ENCODE measurements at places on chromosomes 11 and 22.

- DNase-seq = no peak
Observed at GRCh38 chr22:23784215-23784732, 2.5 kb upstream of the SMARCB1 start.

- no peak for DNase-seq
Observed at GRCh38 chr11:33598426-33599069, 102.1 kb downstream of the C11orf91 start.

- DNase-seq = no peak
Observed at GRCh38 chr22:49398115-49398514, 429.6 kb downstream of the BRD1 start.

- no peak for DNase-seq
Observed at GRCh38 chr11:64409278-64409677, 50.3 kb downstream of the RPS6KA4 start.

GRCh38 chr11:100467821-100468508 is 219.1 kb upstream of the ARHGAP42 start:
- no peak for DNase-seq

GRCh38 chr11:94884376-94884775 is 89.0 kb downstream of the CWC15 start:
- peak; percentile 34 for DNase-seq

DNA sequence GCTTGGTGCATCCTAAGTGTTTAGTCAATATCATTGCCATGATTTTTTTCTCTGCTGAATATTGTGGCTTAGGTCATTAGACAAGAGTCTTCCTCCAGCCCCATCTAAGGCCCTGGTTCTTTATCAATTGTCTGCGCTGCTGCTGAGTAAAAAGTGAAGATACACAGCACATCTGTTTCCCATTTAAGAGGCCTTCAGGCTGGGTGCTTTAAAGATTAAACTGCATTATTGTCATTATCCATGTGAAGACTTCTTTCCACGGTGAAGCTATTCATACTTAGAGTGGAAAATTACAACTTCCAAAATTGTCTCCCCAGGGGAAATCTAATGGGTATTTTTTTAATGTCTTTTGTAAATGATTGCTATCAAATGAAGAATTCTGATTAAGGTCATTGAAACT is 719.8 kb upstream of the LRRC4C start:
- no peak for DNase-seq

- no peak for DNase-seq
Observed at GRCh38 chr11:85914425-85914824, 59.2 kb downstream of the CCDC83 start.

GRCh38 chr11:112016765-112017376 is 8.3 kb upstream of the DLAT start:
- DNase-seq = no peak

GRCh38 chr11:84136926-84137325 is 850.8 kb upstream of the CCDC90B start:
- DNase-seq = no peak

DNA sequence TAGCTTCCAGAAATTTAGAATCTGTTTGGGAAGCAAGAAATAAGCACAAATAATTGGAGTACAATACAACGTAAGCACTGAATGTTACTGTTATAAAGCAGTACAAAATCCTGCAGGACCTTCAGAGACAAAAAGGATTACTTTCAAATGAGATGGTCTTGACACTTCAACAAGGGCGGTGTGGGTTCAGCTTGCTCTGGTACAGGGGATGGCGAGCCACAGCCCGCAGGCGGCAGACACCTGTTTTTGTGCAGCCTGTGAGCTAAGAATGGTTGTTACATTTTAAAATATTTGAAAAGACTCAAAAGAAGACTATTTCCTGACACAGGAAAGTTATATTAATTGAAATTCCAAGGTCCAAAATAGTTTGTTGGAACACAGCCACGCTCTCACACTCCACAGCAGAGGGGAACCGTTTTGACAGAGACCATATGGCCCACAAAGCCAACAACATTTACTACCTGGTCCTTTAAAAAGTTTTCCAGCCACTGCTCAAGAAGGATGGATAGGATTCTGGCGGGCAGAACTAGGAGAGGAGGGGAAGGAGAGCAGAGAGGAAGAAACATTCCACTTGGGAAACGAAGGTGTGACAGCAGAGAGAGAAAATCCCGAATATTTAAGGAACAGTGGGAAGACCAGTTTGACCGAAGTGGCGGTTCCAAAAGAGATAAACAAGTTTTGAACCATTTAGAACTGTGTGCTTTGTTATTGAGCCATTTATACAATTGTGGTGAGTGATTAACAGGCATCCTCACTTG is 6.3 kb downstream of the PRDM10 start:
- DNase-seq = no peak

- no peak for DNase-seq
Observed at GRCh38 chr22:38144025-38144405, 33.5 kb upstream of the BAIAP2L2 start.

DNA sequence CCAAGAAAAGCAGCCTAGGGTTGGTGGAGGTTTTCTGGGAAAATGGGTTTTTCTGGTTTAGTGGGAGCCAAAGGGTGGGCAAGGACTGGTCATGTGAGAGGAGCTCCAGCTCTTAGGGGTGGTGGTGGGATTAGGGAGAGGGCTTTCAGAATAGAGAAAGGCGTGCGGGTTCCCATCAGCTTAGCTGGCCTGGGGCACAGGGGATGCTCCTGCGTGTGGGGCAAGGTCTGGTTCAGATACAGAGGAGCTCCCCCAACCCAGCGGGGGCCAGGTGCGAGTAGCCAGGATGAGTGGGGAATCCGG is 644 bp downstream of the TMEM134 start:
- DNase-seq = no peak

DNA sequence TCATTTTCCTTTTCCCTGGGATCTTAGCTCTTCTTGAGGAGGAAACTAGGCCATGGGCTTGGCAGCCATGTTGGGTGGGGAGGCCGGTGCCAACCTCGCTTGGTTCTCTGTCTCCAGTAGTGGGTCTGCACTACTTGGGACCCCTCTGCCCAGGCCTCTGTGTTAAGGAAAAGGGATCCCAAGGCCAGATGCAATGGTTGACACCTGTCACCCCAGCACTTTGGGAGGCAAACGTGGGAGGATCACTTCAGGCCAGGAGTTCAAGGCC is 1.9 kb upstream of the ZDHHC8 start:
- no peak for DNase-seq

GRCh38 chr11:46895821-46896220 is 22.5 kb downstream of the LRP4 start:
- no peak for DNase-seq

DNA sequence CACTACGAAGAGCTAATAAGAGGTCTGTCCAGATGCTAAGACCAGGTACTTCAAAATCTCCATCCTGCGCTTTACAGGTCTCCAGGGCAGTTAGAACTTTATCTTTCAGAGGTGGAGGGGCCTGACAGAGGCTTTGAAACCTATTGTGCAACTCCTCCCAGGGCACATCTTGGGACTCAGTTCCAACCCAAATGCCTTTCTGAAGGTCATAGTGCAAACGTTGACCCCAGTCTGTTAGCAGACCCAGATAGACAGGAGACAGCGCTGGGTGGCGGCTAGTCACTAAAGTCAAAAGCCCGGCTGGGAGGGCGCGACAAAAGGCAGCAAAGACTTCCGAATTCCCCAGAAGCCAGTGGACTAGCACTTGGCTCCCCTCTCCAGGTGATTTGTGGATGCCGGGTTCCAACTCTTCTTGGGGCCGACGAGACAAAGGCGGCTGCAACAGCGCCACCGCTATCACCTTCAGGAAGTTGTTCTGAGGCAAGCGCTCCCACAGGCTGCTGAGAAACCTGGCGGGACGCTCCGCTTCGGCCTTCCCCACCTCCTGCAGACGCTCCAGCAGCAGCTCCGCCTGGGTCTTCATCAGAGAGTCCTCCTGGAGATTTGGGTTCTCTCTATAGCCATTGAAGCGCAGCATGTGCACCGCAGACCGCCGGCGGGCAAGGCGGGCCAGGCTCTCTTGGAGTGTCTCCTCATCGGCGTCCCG is 728 bp downstream of the FANCF start:
- DNase-seq = peak; percentile 53

- DNase-seq = no peak
Observed at GRCh38 chr22:28116219-28116673, 197.2 kb upstream of the PITPNB start.

DNA sequence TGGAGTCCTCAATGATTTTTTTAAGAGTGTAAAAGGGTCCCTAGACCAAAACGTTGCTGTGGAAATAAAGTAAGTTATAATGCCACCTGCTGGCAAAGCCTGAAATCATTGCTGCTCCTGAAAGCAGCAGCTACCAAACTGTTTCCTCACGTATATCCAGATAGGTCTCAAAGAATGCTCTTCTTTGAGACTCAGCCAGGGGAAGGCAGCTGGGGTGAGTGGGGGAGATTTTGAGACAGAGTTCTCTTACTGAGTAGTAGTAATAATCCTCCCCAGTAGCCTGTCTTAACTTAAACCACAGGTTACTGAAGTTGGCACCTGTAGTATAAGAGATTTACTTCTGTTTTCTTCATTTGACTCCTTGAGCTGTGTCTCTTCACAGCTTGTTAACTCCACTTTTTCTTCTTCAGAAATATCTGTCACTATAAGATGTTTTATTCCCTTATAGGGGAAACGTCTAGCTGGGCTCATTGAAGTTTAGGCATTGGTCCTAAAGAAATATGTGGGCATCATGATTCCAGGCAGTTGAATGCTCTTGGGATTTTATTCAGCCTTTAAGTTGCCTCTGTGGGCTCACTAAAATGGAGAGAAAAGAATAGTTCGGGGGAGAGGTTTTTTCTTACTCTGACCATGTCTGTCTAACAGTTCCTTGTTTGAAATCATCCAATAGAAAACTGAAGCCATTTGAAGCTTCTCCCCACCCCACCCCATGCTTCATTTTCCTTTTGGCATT is 77.9 kb downstream of the BTBD10 start:
- peak; percentile 13 for DNase-seq

DNA sequence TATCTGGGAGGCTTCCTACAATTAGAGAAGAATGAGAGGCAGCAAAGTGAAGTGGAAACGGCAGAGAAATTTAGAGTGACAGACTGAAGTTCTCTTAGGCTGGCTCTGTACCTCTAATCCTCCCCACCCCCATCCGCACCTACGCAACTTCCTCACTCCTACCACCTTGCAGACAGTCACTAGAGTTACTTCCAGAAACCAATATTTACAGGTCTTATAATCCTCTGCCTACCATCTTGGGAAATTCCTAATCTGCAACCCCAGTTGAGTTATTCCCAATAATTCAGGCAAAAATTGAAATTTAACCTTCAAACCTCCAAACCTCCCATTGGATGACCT is 71.7 kb downstream of the PAK1 start:
- DNase-seq = no peak

DNA sequence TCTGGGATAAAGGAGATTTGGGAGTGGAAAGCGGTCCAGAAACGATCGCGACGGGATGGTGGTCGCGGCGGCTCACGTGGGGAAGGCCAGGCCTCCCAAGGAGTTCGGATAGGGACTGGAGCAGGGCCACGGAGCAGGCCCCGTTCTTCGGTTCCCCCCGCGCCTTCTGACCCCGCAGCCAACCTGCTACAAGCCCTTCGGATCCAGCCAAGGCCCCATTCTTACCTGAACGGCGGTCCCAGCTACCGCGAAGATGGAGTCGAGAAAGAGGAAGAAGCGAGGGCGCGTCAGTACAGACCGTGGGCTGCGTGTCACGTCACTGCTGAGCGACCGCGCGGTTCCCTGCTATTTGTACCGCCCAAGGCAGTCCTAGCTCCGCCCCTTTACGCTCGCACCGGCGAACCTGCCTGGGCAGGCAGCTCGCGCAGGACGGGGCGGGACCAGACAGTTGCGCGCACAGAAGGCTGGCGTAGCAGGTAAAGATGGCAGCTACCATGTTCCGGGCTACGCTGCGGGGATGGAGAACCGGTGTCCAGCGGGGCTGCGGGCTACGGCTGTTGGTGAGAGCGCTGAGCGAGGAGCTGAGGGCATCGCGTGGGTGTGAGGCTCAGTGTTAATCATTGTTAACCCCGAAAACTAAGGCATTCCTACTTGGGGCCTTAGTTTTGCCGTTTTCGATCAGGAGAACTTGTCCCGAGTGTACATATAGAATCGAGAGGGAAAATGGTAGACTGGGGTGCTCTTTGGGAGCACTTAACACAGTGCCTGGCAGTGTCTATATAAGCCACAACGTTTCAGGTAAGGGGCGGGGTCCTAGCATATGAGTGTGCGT is at the start of the genes FAU and MRPL49:
TSS of gene FAU (minus strand) at position 270 of the 832 bp plus-strand sequence. CDS start 321 bp downstream, outside the sequence.
TSS of gene MRPL49 (plus strand) at position 457 of the 832 bp plus-strand sequence. CDS start at position 483, 26 bp downstream.
- DNase-seq = peak; percentile 99

Measured in inflammatory macrophage (primary cell).